Retina (tissue), 1 donor: ENCODE measurements at places on chromosomes 5 and 9.

DNA sequence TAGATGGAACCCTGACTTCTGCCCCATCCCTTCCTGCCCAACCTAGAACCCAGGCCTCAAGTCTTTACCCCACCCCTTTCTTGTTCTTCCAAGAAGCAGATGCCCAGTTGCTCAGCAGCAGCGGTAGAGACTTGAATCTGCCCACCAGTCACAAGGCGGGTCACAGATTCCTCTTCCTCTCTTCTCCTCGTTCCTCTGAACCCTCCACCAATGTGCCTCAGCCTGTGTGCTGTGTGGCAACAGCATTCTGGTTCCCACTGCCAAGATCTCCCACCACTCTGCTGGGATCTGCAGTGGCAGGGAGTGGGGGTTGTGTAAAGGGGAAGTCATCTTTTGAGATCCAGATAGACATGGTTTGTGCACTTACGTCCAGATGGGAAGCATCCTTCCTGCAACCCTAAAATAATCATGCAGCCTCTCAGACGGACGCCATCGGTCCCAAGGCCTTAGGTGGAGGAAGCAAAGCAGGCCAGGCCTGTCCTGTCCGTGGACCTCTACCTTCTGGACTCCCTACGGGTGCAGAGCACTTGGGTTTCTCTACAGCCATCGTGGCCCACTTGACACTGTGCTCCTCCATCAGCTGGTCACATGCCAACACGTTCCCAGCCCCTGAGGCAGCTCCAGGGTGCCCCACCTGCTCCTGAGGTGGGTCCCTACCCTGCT, 7.7 kb upstream of the RPL26L1 start:
- DNase-seq, result no peak

DNA sequence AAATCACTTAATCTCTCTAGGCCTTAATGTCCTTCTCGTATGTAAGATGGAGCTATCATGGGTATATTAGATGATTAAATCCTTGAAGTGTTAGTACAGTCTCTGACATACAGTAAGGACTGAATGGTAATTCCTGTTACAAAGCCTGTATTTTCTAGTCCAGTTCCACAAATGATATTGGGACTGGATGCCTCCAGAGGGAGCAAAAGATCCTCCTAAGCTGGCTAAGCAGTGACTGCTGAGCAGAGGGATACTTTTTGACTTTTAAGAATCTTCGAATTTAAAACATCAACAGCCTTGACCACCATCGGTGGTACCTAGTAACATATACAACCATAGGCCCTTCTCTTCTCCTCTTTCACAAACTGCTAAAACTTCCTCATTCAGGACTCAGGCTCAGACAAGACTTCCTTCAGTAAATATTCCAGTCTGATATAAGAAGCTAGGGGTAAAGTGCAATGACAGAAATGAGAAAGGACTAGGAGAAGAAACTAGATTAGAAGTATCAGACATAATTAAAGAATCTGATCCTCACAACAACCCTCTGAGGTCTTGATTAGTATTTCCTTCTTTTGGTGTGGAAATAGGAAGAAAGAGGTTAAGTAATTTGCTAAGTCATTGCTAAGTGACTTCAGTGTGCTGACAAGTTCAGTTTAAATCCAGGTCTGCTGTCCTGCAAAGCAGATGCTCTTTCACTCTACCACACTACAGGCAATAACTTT, 13.9 kb downstream of the PTAR1 start:
- DNase-seq, result no peak

- no peak for DNase-seq
Observed at GRCh38 chr9:92328225-92328624, 2.5 kb downstream of the CENPP start.

- no peak for DNase-seq
Observed at GRCh38 chr9:118017607-118018122, 313.5 kb downstream of the TLR4 start.

DNA sequence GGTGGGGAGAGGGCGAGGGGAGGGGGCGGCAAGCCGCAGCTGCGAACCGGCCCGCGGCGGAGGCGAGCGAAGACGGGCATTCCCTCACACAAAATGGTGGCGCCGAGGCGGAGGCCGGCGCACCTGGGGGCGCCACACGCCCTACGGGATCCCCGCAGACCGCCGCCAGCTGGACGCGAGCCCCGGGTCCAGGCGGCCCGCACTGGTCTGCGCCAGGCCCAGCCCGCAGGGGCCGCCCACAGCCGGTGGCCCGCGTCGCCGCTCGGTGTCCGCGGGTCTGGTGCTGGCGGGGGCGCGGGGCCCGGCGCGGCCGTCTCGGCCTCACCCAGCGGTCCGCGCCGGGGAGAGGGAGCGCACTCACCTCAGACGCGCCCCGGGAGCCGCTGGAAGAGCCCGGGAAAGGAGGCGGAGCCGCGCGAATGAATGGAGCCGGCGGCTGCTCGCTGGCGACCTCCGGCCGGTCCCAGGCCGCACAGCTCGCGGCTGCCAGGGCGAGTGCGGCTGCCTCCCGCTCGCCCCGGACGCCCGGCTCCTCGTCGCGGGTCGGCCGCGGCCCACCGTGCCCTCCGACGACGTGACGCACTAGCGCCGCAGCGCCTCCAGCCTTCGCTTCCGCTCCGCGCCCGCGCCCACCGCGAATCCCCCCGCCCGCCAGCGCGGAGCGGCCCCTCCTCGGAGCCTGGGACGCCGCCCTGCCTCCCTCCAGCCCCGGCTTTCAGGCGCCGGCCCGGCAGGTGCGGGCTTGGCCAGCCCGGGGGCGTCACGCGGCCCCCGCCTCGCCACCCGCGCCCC, at the start of gene FAM169A:
Gene FAM169A, minus strand, starts transcription at position 584 of the 792 bp plus-strand sequence. CDS start 24,711 bp downstream, outside the sequence.
- peak; percentile 75 for DNase-seq

DNA sequence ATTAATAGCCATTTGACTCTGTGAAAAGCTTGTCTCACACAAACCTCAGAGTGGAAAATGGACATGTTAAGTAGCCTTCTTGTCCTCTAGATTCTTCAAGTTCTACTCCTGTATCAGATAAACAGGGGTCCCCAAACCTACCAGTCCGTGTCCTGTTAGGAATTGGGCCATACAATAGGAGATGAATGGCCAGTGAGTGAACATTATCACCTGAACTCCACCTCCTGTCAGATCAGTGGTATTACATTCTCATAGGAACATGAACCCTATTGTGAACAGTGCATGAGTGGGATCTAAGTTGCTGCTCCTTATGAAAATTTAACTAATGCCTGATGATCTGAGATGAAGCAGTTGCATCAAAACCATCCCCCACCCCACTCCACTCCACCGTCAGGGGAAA, 136.3 kb downstream of the TMEM232 start:
- DNase-seq, result peak; percentile 12

DNA sequence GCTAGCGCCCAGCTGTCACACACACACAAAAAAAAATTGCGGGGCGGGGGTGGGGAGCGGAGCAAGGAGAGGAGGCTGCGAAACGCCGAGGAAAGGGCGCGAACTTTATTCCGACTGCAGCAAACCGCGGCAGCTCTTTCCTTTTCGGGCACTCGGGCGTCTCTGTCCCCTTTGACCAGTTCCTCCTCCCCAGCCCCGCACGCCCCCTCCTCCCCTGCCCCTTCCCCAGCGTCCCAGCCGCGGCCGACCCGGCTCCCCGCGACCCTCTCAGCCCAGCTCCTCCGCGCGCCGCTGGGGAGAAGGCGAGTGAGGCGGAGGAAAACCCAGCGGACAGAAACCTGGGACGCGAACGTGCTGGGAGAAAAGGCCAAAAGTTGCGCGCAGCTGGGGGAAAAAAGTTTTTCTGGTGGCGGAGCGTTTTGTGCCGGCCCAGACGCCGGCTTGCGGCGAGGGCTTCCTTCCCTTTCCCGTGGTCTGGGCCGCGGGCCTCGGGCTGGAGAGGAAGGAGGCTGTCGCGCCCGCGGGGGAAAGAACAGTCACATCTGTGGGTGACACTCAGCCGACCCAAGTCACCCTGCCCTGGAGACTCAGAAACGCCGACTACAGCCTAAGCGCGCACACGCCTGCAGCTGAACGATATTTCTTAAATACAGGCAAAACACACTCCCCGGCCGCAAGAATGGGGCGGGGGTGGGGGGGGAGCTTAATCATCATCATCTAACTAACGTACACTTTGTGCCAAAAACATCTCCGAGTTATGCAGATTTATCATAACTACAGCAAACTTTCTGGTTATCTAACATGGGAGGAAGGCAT, 1.1 kb upstream of the BNC2 start:
- DNase-seq, result peak; percentile 68

GRCh38 chr9:119873877-119874276, 504.6 kb upstream of the BRINP1 start:
- no peak for DNase-seq

DNA sequence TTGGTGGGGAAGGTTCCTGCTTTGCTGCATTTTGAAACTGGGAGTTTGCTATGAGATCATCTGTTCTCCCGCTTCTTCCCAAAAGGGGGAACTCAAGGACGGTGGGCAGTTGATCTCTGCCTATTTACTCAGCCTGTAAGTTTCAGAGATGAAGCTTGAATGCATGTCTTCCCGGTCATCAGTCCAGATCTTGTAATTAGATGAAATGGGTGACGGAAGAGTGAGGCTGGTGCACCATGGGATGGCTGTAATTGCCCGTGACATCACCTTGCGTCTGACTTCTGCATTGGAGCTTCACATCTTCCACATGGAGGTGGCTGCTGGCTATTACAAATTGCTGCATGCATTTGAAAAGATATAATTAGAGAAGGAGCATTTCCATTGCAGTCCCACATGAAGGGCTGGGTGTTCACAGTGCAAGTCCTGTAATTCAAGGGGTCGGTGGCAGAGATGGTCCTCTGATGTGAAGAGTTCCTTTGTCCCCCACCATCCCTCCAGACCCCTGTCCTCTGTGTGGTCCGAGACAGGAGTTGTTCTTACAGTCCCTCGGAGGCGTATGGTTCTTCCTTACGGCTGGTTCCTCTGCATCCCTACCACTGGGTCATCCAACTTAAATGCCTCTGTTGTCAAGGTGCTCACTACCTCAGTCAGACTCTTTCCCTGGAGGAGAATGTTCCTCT, 72.9 kb downstream of the ZNF618 start:
- DNase-seq, result no peak

DNA sequence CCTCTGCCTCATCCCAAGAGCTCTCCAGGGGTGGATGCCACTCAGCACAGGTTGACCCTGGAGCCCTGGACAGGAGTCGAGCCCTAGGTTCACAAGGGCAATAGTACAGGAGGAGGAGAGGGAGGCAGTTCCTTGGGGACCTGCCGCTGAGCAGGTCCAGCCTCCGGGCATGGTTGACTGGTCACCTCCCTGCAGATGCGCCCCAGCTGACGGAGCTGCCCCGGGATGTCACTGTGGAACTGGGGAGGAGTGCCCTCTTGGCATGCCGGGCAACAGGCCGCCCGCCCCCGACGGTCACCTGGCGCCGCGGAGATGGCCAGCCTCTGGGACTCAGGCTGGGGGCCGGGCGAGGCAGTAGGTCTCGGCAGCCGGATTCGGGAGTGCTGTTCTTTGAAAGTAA, 53.7 kb downstream of the HMCN2 start:
- DNase-seq, result no peak

DNA sequence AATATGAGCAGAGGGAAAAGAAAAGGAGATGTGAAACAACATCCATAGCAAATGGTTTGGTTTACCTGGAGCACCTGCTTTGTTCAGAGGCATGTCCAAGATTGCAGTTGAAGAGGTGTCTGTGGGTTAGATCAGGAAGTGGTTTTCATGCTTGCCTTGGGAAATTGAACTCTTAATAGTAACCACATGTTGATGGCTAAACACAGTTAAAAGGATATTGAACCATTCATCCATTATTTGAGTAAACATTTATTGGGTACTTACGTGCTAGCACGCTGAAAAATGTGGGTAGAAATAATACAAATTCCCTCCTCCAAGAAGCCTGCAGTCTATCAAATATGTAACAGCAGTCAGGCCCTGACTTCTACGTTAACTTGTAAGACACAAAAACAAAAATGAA, 235.7 kb upstream of the TNC start:
- DNase-seq, result no peak

DNA sequence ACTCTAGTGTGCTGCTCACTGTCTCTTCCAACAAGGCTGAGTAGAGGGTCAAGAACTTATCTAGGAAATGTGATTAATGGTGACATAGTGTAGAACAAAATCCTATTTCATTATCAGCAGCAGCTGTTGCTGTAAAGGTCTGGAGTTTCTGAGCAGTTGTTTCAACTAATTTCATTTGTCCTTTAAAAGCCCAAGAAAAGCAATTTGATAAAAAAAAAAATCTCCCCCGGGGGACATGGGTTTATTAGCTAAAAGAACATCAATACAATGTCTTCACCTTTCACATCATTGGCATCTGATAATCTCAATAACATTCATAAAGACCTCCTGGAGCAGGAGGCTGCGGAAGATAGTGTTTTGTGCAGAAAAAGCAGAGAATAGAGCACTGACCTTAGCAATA, 468.1 kb downstream of the KCTD16 start:
- DNase-seq, result no peak

- DNase-seq, result no peak
Observed at GRCh38 chr5:165327631-165328030, 1822.2 kb downstream of the MAT2B start.

DNA sequence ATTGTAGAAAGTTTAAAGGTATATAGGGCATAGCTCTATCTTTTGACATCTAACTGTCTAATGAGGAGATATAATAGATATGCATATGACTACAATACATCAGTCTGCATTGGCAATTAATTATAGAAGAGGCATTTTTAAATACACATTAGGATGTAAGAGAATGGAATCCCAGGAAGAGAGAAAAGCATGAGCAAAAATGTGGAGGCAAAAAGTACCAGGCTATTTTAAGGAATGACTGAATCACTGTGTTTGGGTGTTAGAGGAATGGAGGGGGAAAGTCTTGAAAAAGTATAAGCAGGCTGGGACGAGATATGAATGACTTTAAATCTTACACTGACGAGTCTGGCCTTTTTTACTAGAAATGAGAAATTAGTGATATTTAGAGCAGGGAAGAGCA, 138.4 kb upstream of the ZNF462 start:
- no peak for DNase-seq

GRCh38 chr9:77271023-77271690, 93.8 kb downstream of the VPS13A start:
- no peak for DNase-seq

DNA sequence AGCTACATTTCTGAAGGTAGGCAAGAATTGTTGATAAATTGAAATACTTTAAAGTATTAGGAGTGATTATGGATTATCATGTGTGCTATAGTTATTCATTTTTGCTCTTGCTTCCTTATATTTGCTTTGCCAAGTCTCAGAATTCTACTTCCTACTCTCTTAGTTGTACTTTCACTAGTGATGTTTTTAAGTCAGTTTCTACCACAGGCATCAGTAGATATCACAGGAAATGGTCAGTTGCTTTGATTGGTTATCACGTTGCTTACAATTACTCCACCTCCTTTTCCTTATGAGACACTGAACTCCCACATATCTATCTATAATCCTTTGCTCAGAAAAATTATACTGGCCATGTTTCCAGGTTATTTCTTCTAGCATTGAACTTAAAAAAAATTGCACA, 472.8 kb downstream of the DMRTA1 start:
- no peak for DNase-seq

GRCh38 chr5:79798893-79799590, 109.4 kb downstream of the CMYA5 start:
- no peak for DNase-seq
